ENCODE measurements at places on chromosomes 6 and 20. TPM values are rescaled to one million over a fixed set of nuclear protein-coding genes. Genes with fewer than 3 reads are reported as not detected.

DNA sequence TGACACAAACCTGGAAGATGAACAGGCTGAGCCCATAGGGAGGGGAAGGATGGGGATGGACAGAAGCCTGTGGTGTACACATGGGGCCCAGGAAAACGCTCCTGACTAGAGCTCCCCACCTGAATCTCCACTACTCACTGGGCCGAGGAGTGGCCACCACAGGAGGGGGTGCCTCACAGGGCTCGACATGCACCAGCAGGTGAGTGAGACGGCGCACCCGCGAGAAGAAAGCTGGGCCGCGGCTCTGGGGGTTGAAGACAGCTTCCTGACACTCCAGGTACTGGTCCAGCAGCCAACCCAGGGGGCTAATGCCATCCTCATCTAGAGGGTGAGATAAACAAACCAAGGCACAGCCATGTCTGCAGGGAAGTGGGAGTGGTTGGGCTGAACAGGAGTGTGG is 10.3 kb downstream of the CUL7 start:
- DNase-seq, result no peak

DNA sequence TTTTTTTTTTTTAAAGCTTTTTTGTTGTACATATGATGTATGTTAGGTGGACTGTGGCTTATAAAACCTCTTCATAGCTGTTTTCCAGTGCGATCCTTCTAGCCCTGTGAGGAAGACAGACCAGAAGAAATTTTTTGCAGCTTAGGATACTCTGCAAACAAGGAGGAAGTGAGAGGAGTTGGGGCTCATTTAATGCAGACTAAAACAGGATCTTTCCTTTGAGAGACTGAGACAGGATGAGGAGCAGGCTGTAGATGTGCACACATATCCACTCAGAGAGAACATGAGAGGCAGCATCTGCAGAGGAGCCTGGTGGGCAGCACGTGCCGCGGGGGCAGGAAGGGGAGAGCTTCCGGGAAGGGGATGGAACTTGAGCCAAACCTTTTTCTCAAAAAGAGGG is 45.7 kb downstream of the PPARD start:
- DNase-seq, result no peak

- no peak for DNase-seq
Measured at GRCh38 chr20:20638878-20639277, 73.6 kb downstream of the RALGAPA2 start.

GRCh38 chr6:41935685-41936072 is 5.9 kb downstream of the CCND3 start:
- DNase-seq, result no peak

GRCh38 chr20:46323557-46323956 is 15.3 kb upstream of the CDH22 start:
- DNase-seq, result no peak

DNA sequence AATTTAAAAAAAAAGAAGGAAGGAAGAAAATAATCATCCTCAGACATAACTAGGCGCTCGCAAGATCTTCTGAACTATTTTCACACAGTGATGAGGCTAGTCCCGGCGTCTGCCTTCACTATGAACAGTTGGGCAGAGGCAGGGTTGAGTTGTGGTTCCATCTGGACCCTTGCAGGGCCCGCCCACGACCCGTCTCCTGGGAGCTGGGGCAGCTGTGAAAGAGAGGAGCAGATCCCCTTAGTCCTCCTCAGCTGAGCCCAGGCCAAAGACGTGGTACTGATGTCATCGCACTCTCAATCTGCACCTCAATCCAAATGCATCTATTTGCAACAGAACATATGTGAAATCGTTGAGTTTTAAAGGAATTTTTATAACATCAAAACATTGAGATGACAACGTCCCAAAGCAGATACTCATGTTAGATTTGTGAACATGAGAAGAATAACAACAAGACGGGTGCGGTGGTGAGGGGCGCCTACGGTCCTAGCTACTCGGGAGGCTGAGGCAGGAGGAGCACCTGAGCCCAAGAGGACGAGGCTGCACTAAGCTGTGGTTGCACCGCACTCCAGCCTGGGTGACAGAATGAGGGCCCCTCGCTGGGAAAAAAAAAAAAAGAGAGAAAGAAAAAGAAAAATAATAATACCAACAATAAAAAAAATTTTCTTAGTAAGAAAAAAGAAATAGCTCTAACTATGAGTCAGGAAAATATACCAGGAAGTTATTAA is 15.3 kb downstream of the TCFL5 start:
- no peak for DNase-seq

DNA sequence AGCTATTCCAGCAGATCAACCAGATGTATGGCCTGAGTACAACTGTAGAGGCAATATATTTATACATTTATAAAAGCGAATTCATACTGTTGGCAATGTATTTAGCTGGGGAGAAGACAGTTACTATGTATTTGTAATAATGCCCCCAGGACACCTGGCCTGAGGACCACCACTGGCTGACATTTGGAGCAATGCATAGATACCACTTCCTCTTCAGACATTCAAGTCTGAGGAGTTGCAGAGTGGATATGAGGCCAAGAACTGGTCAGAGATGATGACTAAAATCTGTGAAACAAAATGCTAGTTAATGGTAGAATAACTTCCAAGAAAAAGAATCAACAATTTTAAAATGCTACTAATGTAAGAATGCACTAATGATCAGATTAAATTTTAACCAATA is 462.3 kb downstream of the CDC5L start:
- no peak for DNase-seq

- DNase-seq, result no peak
Measured at GRCh38 chr6:157685596-157686280, 137.3 kb upstream of the SNX9 start.

Gene SLA2
- 0.11 TPM for total RNA-seq

Gene CLDN20
- not detected for total RNA-seq

Measured in esophagus squamous epithelium (tissue), 5 donors.